ENCODE measurements at places on chromosomes 4 and X.

GRCh38 chr4:69861756-69862155, 1.8 kb upstream of the SULT1E1 start:
- no peak for DNase-seq

DNA sequence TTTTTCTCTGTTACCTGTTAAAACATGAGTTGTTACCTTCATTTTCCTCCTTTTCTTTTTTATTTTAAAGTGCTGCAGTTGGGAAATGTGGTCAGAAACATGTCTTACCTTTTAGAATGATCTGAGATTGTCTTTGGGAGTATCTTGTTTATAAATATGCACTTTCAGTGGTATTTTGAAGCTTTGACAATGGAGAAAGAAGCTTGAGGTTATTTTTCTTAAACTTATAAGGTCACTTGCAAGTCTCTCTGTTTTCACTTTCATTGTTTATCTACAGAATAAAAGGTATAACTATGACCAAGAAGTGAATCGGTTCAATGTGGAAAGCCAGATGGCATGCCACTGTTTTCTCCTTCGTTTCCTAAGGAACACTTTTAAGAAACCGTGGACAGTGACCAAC, 167.5 kb upstream of the SLC7A11 start:
- no peak for DNase-seq

DNA sequence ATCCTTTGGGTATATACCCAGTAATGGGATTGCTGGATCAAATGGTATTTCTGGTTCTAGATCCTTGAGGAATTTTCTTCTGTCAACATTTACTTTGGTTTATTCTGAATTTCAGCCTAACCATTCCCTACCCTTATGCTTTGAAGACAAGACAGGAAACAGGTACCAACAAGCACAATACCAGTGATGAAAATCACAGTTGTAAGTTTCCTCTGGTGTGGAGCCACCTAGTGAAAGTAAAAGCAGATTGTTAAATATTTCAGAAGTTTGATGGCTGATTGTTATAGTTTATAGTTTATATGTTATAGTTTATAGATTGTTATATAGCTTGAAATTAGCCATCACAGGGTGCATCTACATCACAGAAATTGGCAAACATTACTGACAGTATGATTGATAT, 104.5 kb upstream of the AGA start:
- DNase-seq, result no peak

- no peak for DNase-seq
Observed at GRCh38 chr4:88979276-88979675, 77.7 kb downstream of the FAM13A start.

GRCh38 chr4:148445071-148445859, 3.1 kb upstream of the NR3C2 start:
- peak; percentile 38 for DNase-seq

DNA sequence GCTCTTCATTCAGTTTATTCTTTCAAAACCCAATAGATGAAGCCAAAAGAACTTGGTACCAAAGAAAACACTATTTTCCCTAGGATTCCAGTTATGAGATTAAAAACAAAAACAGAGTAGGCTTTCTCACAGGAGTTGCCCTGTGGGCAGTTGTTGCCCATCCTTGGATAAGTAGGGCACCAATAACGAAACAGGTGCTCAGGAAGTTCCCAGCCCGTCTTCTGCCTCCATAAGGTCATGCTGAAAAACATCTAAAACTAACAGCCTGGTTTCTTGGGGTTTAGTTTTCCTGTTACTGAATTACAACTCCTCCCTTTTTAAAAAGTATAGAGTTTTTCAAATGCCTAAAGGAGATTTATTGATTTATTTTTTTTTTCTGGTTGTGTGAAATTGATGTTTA, 14.7 kb downstream of the TSPAN5 start:
- no peak for DNase-seq

- no peak for DNase-seq
Observed at GRCh38 chrX:106035064-106035463, 3.5 kb downstream of the SERPINA7 start.

- no peak for DNase-seq
Observed at GRCh38 chr4:31294655-31295480, 574.7 kb downstream of the PCDH7 start.

DNA sequence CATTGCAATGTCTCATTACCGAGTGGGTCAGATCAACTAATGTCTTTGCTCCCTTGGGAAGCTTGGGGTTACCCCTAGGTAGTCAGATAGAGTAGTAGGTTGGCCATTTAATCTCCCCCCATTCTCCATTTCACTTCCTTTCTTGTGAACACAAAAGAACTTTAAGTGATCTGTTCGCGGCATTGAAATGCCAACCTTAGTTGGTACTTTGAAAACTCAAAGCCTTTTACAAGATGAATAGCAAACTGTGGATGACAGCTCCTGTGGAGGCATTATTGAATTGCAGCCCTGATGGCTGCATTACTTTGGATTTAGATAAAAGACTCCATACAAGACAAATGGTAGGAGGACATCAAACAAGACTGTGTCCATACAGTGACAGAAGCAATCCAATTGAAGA, 469.1 kb downstream of the GBA3 start:
- no peak for DNase-seq

DNA sequence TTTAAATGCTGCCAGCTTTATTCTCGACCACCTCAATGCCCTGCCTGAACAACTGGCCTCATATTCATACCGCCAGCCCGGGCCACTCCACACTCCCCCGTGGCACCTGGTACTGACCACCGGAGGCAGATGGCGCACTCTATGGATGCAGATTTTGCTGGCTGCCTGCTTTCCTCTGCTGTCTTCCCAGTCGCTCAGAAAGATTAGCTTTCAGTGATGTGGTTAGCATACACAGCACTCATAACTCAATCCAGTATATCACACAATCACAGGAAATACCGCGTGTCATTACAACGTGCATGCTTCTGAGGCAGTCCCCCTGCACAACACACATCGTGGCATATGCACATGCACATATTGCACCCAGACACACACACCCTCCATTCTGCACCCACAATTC, 147.2 kb upstream of the BCOR start:
- no peak for DNase-seq

- no peak for DNase-seq
Observed at GRCh38 chr4:170109586-170110284, 20.0 kb upstream of the AADAT start.

Data from NCI-H774 (cell line).